ENCODE measurements at places on chromosomes 5 and 9. TPM values are rescaled to one million over a fixed set of nuclear protein-coding genes. Genes with fewer than 3 reads are reported as not detected.

IL4 gene
- not detected for total RNA-seq

SPATA31A3 gene
- not detected for total RNA-seq

DBH gene
- total RNA-seq, result not detected

ARL15 gene
- 8.7 TPM for total RNA-seq

ZCCHC9 gene
- 21.8 TPM for total RNA-seq

RAB3C gene
- total RNA-seq, result not detected

CDH12 gene
- not detected for total RNA-seq

UGT3A2 gene
- not detected for total RNA-seq

LRRTM2 gene
- under 0.01 TPM for total RNA-seq

FRRS1L gene
- under 0.01 TPM for total RNA-seq

SYK gene
- not detected for total RNA-seq

CDC25C gene
- total RNA-seq, result 16.9 TPM

MYMK gene
- total RNA-seq, result not detected

HTR1A gene
- total RNA-seq, result not detected

SPATA24 gene
- total RNA-seq, result 3.7 TPM

FANCC gene
- total RNA-seq, result 5.2 TPM

SLC6A19 gene
- not detected for total RNA-seq

SLC4A9 gene
- not detected for total RNA-seq

PLAC8L1 gene
- not detected for total RNA-seq

SLCO6A1 gene
- not detected for total RNA-seq

FOXD4L6 gene
- not detected for total RNA-seq

SOX30 gene
- not detected for total RNA-seq

SLC6A18 gene
- not detected for total RNA-seq

ADGRV1 gene
- not detected for total RNA-seq

CTSV gene
- 8.1 TPM for total RNA-seq

SPINK6 gene
- total RNA-seq, result not detected

F12 gene
- 3.6 TPM for total RNA-seq

GAS1 gene
- 159 TPM for total RNA-seq

DCANP1 gene
- total RNA-seq, result not detected

SPAAR gene
- total RNA-seq, result 0.38 TPM

ISCA1 gene
- total RNA-seq, result 41.2 TPM

ZDHHC21 gene
- total RNA-seq, result 4.2 TPM

GPBP1 gene
- 47.8 TPM for total RNA-seq

GMCL2 gene
- total RNA-seq, result not detected

SLC36A3 gene
- not detected for total RNA-seq

NR5A1 gene
- total RNA-seq, result not detected

PCDHA6 gene
- total RNA-seq, result not detected

CTXN3 gene
- not detected for total RNA-seq

RFESD gene
- 1.9 TPM for total RNA-seq

ADCY2 gene
- total RNA-seq, result not detected

KIF20A gene
- total RNA-seq, result 108 TPM

ANKRD18B gene
- total RNA-seq, result 7.9 TPM

APBA1 gene
- total RNA-seq, result 3.1 TPM

NCS1 gene
- 70.1 TPM for total RNA-seq

MZB1 gene
- total RNA-seq, result not detected

EMB gene
- 48.6 TPM for total RNA-seq

FGF10 gene
- total RNA-seq, result 1.3 TPM

TERT gene
- 177 TPM for total RNA-seq

DEPDC1B gene
- 20.9 TPM for total RNA-seq

SEMA5A gene
- 11.4 TPM for total RNA-seq

GSN gene
- 467 TPM for total RNA-seq

EQTN gene
- not detected for total RNA-seq

GHR gene
- total RNA-seq, result 0.26 TPM

CARTPT gene
- total RNA-seq, result not detected

Measured in LHCN-M2 (cell line).